Stimulated activated CD4-positive, alpha-beta T cell treated with anti-CD3 and anti-CD28 coated beads, Interleukin-4, amount 100 ng/mL, for 48 hours (primary cell): ENCODE measurements at places on chromosomes 6 and 20.

DNA sequence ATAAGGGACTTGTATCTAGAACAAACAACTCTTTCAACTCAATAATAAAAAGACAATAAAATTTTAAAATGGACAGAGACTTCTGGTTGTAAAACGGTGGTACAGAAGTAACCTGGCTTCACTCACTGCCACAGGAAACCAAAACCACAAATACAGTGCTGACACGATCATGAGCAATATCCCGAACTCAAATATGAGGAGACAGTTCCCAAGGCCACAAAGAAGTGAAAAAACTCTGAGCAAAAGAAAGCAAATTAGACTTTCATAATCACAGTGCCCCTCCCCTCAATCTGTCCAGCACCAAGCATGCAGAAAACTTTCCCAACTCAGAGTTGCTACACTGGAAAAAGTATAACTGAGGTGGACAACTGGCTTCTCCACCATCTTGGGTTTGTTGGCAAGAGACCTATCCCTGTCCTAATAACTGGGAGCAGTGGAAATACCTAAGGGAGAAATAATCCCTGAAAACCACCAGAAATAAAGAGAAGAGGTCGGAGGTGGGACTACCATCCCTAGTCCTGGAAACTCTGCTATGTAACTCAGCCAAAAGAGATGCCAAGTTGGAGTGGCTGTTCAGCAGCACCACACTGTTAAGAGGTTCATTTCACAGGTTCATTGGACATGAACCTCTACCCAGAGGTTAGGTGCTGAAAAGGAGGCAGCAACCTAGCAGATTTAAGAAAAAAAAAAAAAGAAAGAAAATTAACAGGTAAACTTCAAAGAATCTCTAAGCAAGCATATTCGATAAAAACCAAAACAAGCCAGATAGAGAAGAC, 55.5 kb downstream of the REV3L start:
- DNase-seq = no peak

DNA sequence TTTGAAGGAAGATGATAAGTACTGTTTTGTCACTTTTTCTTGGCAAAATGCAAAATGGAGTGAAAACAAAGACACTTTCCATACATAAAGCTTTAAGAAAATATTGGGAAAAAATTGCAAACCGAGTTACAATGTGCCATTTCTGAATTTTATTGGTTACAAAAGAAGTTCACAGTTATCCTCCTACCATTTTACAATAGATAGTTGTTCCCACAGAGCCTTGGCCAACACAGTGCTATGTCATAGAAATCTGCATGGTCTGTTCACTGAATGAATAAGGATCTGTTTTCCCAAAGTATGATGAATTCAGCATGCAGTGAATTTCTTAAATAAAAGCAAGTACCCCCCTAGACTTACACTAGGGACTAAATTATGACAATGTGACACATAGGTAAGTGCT, 268.2 kb upstream of the POU3F2 start:
- DNase-seq = no peak

- no peak for DNase-seq
Measured at GRCh38 chr6:32203426-32204267, 11.2 kb upstream of the GPSM3 start.

GRCh38 chr20:19363476-19363875, 151.0 kb downstream of the SLC24A3 start:
- no peak for DNase-seq

- DNase-seq = no peak
Measured at GRCh38 chr6:89792881-89793280, 26.7 kb downstream of the MDN1 start.

GRCh38 chr20:53800883-53801604, 207.4 kb upstream of the ZNF217 start:
- no peak for DNase-seq

DNA sequence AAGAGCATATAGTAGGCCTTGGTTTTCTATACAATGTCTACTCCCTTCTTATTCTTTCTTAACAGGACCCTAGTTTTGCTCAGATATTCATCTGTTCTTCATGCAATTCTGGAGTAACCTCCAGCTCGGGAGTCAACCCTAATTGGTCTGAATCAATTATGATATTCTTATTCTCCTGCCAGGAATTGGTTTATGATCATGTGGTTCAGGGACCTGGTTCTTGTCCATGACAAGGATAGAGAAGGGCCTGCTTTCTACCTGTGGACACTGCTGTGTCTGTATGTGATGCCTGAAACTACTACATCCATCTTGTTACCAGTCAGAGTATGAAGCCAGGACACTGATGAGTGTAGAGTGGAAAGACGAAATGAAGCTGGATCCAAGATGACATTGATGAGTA, 24.4 kb upstream of the FAM184A start:
- DNase-seq = no peak

DNA sequence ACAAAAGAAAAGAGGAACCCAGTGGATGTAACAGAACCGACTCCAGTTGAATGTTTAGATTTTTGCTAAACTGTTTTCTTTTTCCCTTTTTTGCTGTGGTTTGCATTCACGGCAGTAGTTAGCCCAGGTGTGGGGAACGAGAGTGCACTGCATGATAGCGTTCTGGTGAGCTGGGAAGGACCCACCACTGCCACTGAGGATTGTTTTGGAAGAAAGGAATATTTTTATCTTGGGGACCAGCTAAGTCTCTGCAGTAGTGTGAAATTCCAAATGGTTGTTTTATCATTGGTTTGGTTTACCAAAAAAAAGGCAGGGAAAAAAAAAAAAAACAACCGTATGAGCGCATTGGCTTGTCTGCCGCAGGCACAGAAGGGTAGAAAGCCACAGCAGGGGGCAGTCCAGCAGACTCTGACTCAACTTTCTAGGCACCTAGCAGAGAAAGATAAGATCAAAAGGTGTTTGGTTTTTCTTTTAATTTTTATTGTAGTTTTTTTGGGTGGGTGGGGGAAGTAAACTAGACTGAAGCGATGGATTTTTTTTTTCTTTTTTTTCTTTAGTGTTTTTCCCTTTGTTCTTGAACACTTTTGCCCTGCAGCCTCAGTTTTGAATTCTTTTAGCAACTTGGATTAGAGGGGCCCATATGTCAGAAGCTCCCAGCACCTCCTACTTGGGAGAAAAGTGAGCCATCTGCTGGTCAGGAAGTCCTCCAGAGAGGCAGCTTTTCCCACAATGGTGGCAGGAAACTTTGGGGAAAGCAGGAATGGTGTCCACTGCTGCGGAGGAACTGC, 13.5 kb upstream of the RAB5IF start:
- DNase-seq = no peak

GRCh38 chr20:43936104-43936770, 21.6 kb downstream of the TOX2 start:
- DNase-seq = no peak

- no peak for DNase-seq
Measured at GRCh38 chr20:31933698-31934097, 18.1 kb downstream of the PDRG1 start.

DNA sequence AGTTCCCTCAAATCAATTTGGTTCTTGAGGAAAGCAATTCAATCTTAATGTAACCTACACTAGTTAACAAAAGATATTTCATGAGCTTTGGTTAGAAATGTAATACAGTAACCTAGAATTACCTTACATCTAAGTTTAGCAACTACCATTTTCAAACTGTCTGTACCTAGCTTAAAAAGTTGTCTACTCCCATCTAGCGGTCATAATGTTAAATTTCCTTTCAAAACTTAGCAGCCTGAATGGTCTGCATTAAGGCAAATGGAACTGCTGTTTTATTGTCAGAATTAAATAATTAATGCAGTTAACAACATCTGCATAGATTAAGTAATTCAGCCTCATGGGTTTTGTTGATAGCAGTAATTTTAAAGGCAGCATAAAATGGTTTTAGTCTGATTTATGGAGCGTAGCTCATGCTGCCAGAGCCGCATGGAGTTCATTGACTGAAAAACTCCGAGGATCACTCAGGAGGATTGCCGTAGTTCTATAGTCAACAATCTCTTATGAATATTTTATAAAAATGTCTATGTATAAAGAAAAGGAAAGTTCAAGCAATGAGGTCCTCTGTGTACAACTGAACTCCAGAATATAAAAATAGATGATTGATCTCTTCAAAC, 485.4 kb upstream of the MANEA start:
- no peak for DNase-seq

DNA sequence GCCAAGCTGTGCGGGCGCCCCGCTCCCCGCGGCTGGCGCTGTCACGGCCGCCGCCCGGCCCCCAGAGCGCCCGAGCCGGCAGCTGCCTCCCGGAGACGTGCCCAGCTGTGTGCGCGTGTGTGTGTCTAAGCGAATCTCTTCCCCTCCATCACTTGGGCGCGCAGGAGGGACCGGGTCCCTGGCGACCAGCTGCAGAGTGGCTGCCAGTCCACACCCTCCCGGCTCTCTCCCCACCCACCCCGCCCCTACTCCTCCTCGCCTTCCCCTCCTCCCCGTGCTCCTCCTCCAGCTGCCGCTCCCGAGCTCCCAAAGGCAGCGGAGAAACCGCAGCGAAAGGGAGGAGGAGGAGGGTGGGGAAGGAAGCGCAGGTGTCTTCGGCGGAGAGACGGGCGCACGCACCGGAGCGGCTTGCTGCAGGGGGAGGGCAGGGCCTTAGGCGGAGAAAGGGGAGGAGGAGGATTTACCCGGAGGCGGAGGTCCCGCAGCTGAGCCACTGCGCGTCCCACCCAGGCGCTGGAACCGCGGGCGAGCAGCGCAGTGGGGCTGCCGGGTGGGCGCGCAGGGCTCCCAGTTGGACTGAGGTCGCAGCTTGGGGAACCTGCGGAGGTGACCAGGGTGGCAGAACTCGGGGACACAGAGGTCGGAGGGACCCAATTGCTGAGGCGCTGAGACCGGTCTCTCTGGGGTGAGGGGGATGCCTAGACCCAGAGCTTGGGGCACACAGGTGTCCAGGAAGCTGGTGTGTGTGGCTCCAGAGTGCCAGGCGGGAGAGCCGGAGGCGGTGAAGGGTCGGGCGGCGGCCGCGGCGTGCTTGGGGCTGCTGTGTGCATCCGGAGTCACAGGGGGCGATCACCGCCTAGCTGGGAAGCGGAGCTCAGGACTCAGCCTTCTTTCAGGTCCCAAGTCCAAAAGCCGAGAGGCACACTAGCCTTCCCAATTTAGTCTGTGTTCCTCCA, at the start of gene HS3ST5:
TSS of gene HS3ST5 (minus strand) at position 198 of the 956 bp plus-strand sequence. CDS start 280,178 bp downstream, outside the sequence.
- DNase-seq = no peak

- DNase-seq = no peak
Measured at GRCh38 chr20:62561948-62562347, 80.4 kb upstream of the SLCO4A1 start.

- DNase-seq = peak; percentile 27
Measured at GRCh38 chr20:63309261-63310071, 16.5 kb downstream of the COL20A1 start.

DNA sequence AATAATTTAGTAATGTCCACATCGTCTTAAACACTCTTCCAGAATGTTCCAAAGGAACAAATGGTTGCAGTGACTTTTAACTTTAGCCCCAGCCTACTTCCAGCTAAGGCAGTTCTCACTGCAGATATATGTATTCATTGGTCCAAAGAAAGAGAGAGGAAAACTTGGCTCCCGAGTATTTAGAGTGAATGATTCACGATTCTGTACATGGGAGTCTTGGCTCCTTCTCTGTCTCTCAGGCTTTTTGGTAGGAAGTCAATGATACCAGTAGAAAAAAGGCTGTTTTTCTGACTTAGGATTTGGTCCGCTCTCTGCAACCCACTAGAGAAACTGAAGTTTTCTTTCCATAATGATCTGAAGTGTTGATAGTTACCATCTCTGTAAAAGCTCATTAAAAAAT, 38.6 kb downstream of the E2F3 start:
- no peak for DNase-seq

- no peak for DNase-seq
Measured at GRCh38 chr20:48194583-48194982, 409.3 kb upstream of the SULF2 start.

- no peak for DNase-seq
Measured at GRCh38 chr6:42958125-42958524, 2.4 kb upstream of the GNMT start.
